ENCODE measurements at places on chromosomes 5 and 9.

GRCh38 chr9:111436571-111436970, 47.6 kb downstream of the ECPAS start:
- no peak for DNase-seq

DNA sequence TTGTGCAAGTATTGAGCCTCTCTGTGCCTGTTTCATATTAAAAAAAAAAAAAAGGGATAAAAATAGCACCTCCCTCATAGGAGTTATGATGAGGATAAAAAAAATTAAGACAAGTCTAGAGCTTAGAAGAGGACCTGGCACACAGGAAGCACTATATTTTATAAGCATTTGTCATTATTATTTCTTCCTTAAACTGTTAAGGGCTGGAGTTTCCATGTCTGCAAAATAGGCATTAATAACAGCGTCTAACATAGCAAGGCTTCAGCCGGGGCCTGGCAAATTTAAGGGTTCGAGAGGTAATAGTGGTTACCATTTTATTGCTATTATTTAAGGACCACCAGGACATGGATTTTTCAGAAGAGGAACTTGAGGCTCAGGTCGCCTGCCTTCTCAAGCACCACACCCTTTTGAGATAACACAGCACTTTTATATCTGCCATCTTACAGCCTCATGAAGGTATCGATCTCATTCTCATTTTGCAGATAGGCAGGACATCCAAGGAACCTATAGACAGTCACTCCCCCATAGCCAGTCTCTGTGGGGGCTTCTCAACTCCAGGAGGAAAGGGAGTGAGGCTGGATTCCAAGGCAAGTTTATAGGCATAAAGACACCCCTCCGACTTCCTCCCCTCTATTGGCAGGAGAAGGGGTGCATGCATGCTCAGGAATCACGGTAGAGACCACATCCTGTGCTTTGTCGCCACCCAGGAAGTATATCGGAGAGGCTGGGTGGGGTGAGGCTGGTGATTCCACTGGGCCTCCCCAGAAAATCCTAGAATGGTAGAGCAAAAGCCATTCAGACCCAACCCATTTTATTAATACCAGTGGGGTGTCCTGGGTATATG, 2.4 kb downstream of the ANXA6 start:
- no peak for DNase-seq

DNA sequence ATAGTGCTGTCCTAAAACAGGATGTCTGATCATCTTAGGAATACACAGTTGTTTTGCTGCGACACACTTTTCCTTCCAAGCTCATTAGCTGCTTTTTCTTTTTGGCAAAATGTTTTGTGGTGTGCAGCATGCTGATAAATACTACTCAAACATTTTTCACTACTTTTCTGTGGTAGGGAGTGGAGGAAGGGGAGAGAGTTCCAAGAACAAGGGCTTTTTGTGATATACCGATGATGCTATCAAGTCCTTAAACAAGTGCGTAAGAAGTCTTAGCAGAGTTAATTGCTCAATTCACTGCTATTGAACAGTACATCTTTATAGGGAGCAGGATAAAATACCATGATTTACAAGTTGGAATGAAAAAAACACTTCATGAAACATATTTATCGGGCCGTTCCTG, 23.6 kb upstream of the TEK start:
- DNase-seq = no peak

DNA sequence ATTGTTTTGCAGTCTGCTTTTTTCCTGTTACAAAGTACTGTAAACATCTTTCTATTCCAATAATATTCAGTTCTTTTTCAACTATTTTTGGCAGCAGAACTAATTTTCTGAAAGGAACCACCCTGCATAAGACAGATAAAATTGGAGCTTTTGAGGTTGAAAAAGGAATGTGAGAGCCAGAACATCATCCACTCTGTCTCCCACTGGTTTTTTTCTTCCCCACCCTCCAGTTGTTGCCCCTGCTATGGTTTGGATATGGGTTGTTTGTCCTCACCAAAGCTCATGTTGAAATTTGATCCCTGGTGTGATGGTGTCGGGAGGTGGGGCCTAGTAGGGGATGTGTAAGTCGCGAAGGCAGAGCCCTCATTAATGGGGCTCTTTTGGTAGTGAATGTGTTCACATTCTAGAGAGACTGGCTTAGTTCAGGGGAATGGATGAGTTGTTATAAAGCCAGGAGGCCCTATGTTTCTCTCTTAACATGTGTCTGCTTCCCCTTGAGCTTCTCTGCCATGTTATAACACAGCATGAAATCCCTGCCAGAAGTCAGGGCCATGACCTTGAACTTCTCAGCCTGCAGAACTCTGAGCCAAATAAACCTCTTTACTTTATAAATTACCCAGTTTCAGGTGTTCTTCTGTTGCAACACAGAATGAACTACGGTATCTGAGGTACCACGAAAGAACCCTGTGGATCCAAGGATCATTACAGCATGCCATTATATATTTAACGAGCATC, 34.8 kb upstream of the MAST4 start:
- DNase-seq = no peak

DNA sequence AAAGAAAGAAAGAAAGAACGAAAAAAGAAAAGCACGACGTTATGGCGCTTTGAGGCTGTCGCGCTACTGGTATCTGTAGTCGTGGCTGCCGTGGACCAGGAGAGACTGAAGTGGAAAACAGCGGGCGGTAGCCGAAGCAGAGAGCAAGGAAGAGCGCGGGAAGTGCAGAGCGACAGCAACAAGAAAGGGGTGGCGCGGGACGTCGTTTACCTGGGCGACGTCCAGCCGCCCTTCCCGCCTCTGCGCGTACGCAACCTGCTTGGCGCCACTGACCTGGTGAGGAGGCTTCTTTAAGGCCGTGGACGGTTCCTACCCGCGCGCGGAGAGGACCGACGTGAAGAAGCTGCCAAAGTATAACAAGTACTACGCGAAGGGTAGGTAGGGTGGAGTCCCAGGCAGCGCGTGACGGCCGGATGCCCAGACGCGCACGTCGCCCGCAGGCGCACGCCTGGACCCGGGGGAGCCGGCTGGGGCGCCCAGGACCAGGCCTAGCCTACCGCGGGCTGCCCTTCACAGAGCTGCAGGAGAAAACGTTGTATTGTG, 15.4 kb downstream of the CCL28 start:
- peak; percentile 33 for DNase-seq

DNA sequence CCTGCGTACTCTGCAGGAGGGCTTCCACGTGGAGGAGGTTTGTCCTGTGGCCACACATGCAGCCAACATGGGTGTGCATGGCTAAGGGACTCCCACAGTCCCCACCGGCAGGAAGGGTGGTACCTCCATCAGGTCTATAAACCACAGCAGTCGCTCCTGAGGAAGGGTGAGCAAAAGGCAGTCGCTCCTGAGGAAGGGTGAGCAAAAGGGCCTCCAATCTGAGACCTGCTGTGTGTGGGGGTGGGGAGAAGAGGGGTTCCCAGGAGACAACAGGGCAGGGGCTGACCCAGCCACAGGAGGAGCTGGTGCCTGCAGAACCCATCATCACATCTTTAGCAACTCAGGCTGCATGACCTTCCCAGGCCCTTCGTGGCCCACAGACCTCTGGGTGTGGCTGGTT, 30.3 kb upstream of the AKNA start:
- no peak for DNase-seq

GRCh38 chr5:80745490-80745889, 90.7 kb upstream of the DHFR start:
- no peak for DNase-seq

DNA sequence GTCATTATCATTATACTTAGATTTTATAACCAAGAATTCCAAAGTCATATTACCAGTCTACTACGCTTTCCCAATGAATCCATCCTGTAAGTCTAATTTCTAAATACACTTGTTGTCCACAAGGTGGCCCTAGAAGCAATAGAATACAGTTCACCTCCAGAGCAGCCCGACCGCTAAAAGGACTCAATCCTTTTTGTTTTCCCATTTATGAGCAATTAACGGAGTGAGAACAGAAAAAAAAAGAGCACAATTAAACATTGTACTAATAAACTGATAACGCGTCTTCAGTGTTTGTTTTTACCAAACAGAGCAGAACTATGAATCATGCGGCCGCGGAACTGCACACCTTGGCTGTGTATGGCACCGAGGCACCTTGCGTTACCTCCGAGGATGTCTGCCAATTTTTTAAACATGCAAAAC, 160.7 kb upstream of the DAPK1 start:
- no peak for DNase-seq

- DNase-seq = no peak
Observed at GRCh38 chr5:144503123-144503522, 332.4 kb downstream of the KCTD16 start.

DNA sequence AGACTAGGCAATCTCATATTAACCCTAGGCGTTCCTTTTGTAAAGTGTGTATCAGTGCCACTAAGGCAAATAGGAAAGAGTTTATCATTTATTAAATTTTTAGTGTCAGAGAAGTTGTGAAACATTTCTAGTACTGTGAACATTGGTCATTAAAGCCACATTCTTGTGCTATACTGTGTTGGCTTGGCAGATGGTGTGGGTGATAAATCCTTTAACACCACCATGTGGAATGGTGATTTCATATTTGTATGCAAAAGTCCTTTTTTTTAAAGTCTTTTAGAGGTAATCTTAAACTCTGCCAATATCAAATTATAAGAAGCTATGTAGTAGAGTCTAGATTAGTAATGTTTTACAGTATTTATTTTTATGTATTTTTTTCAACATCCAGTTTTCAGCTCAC, 18.1 kb downstream of the SLC12A2 start:
- DNase-seq = no peak

DNA sequence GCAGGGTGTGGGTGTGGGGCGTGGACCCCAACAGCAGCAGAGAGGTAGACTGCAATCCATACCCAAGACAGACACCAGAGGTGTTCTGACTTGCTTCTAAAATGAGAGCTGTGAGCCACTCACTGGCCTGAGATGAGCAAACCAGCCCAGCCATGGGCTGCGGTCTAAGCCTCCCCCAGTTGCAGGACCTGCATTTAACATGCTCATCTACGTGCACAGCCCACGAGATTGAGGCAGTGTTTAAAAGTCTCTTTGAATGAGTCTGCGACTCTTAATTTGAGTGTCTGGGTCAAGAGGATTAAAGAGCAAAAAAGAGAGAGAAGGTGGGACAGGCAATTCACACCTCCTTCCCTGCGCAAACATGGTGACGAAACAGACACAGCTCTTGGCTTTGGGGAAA, 5.9 kb downstream of the SURF4 start:
- no peak for DNase-seq

- DNase-seq = no peak
Observed at GRCh38 chr9:68802525-68803015, 97.5 kb downstream of the PIP5K1B start.

DNA sequence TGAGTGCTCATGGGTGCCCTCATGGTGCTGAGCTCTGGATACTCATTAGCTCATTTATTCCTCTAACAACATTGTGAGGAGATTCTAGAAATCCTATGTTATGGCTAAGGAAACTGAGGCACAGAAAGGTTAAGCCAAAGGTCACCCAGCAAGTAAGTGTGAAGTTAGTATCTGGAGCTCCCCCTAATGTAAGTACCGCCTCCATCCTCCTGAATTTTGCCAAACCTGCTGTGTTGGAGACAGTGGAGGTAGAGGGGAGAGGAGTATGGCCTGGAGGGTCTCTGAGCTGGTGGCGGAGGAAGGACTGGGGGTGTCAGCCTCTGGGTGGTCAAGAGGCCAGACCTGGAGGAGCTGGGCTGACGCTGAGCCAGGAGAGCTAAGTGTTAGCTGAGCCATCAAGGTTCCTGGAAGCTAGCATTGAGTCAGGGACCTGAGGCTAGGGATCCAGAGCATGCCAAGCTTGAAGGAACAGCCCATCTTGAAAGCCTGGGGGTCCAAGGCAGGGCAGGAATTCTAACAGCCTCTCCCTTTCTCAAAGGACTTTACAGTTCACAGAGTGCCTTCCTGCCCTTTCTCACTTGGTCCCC, 114.8 kb downstream of the RGS3 start:
- no peak for DNase-seq

- DNase-seq = no peak
Observed at GRCh38 chr9:846852-847251, 5.4 kb downstream of the DMRT1 start.

DNA sequence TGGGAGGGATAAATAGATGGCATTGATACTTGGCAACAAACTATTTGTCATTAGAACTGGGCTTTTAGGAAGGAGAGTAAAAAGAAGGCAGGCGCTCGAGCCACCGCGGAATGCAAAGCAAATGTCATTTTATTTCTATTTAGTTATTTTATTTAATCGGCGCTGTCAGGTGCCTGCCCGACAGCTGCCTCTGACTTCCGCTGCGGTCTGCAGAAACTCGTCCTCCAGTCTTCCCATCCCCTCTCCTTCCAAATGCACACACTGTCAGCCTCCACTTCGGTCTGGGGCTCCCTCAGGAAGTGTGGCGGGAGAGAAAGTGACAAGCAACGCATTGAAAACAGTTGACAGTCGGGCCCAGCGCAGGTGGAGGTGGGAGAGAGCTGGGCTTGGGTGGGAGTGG, 29.3 kb downstream of the ASS1 start:
- no peak for DNase-seq

GRCh38 chr5:95861864-95862561, 39.5 kb upstream of the GLRX start:
- no peak for DNase-seq

GRCh38 chr5:146919304-146919703, 40.7 kb upstream of the PPP2R2B start:
- no peak for DNase-seq

- no peak for DNase-seq
Observed at GRCh38 chr5:5135957-5136676, 4.0 kb upstream of the ADAMTS16 start.

GRCh38 chr9:2253636-2254580, 238.8 kb downstream of the SMARCA2 start:
- no peak for DNase-seq

DNA sequence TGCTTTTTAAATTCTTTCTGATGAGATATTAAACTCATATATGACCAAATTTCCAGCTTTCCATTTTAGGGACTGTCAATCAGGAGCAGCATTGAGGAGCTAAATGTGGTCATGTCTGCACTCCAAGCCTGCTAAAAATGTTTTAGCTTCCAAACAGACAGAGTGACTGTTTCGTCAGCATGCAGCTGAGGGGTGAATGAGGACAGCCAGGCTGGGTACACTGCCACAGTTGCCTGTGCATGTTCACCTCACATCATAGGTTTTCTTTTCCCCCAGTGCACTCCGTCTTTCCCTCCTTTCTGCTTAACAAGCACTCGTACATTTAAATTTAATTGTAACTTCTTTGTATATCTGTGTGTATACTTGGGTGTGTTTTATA, 138.1 kb downstream of the ARRDC3 start:
- DNase-seq = no peak

- DNase-seq = no peak
Observed at GRCh38 chr9:132584601-132585560, 2.5 kb downstream of the BARHL1 start.

GRCh38 chr5:37665889-37666288, 174.0 kb downstream of the GDNF start:
- no peak for DNase-seq

- no peak for DNase-seq
Observed at GRCh38 chr5:150601491-150602345, 38.7 kb upstream of the SYNPO start.

- no peak for DNase-seq
Observed at GRCh38 chr9:130268521-130269211, 3.1 kb downstream of the HMCN2 start.

GRCh38 chr5:81895307-81895706, 76.5 kb upstream of the ATG10 start:
- DNase-seq = no peak

GRCh38 chr5:180128671-180129261, 57.2 kb upstream of the RNF130 start:
- no peak for DNase-seq
